ENCODE measurements at places on chromosomes 12 and 14.
A peak's percentile ranks its signal among the peaks of the same experiment; 100 is the strongest.

- DNase-seq: no peak
Measured at GRCh38 chr12:53739214-53740129, 12.2 kb upstream of the CALCOCO1 start.

- DNase-seq: no peak
Measured at GRCh38 chr14:90096566-90096965, 34.8 kb downstream of the KCNK13 start.

DNA sequence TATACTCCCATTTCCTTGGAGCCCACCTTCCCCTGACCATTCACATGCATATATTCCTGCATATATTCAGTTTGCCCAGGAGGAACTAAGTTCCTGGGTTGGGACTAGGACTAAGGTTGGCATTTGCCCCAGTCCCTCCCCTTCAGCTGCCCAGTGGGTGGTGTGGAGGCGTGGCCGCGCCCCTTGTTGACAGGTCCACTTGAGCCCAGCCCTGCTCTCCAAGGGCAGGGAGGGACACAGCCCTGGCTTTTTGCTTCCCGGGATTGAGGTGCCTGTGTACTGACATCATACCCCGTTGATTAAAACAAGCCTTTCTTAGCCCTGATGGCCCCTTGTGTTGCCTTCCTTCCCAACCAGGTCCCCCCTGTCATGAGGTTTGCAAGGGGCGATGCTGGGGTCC is 7.3 kb downstream of the ERBB3 start:
- DNase-seq: no peak

DNA sequence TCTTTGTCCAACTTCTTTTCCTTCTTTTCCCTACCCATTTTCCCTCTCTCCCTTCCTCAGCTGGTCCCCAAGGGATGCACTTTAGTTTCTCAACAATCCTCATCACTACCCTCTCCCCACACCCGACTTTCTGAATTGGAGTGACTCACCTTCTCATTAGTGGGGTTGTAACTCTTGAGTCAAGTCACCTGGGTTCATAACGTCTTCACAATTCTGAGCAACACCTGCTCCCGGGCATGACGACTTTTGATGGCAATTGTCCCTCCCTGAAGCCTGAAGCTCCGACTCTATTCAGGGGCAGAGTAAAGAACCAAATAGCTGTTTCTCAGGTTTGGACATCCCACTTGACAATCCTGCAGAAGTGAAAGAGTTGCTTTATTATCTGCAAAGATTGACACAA is 82.7 kb upstream of the OTX2 start:
- DNase-seq: no peak

- no peak for DNase-seq
Measured at GRCh38 chr12:119659289-119659897, 8.5 kb upstream of the PRKAB1 start.

- no peak for DNase-seq
Measured at GRCh38 chr12:122840580-122841513, 5.6 kb downstream of the HIP1R start.

DNA sequence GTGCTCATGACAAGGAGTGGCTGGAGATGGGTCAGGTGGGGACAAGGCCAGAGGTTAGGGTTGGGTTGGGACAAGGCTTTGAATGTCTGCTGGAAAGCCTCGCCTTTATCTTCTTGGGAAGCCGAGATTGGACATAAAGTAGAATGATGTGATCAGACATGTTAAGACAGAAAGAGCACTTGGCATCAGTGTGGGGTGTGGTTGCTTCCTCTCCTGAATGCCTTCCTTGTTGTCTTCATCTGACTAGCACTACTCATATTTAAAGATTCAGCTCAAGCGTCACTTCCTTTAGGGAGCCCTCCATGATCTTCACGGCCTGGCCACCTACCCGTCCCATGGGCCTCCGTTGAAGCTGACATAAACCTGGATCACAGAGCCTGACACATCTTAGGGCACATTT is 14.8 kb upstream of the C12orf75 start:
- no peak for DNase-seq

DNA sequence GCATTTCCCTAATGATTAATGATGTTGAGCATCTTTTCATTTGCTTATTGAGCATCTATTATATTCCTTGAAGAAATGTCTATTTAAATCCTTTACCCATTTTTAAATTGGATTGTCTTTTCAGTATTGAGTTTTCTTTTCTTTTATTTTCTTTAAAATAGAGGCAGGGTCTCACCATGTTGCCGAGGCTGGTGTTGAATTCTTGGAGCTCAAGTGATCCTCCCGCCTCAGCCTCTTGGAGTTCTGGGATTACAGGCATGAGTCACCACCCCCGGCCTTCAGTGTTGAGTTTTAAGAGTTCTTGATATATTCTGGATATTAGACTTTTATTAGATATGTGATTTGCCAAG is 73.3 kb upstream of the HECTD1 start:
- DNase-seq: no peak

DNA sequence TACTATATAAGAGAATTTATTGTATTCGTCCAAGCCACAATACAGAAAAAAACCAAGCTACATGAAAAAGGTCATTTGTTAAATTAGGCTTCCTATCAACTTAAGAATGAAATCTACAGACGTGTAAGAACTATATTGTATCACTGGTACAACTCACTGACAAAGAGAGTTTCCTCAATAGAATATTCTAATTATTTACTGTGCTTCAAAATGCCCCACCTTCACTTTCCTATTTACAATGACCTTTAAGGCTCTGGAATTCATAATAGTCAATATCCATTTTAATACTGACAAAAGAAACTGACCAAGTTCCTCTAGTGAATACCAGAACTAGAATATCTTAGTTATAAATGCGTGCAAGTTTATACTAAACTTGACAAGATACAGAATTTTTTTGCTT is 55.9 kb downstream of the C2CD5 start:
- DNase-seq: no peak

GRCh38 chr12:9727813-9728212 is 5.1 kb downstream of the CLECL1 start:
- no peak for DNase-seq

GRCh38 chr12:115943630-115944391 is 333.7 kb downstream of the MED13L start:
- no peak for DNase-seq

GRCh38 chr14:58979325-58979724 is 209.1 kb upstream of the DAAM1 start:
- no peak for DNase-seq

GRCh38 chr14:87387806-87388205 is 605.2 kb downstream of the GALC start:
- no peak for DNase-seq

GRCh38 chr12:9668161-9669018 is 1.1 kb upstream of the CLEC2D start:
- DNase-seq: no peak

GRCh38 chr14:57291692-57292647 is 23.2 kb downstream of the AP5M1 start:
- DNase-seq: no peak

GRCh38 chr12:109879351-109880042 is 844 bp downstream of the GLTP start:
- no peak for DNase-seq

DNA sequence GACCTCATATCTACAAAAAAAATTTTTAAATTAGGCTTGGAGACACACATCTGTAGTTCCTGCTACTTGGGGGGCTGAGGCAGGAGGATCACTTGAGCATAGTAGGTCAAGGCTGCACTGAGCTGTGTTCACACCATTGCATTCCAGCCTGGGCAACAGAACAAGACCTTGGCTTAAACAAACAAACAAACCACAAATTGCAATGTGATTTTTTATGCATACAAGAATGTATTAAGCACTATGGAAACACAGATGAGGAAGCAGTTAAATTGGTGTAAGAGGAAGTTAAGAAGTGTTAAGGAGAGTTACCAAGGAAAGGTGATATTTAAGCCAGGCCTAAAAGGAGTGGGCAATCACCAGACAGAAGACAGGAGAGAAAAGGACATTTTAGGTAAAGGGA is 83.6 kb upstream of the HECTD1 start:
- DNase-seq: no peak

- DNase-seq: no peak
Measured at GRCh38 chr12:85468356-85469157, 188.5 kb downstream of the ALX1 start.

GRCh38 chr12:94103986-94104385 is 44.4 kb upstream of the PLXNC1 start:
- no peak for DNase-seq

- no peak for DNase-seq
Measured at GRCh38 chr12:24821691-24822090, 127.2 kb downstream of the BCAT1 start.

- DNase-seq: no peak
Measured at GRCh38 chr12:104656383-104656782, 199.6 kb downstream of the CHST11 start.

DNA sequence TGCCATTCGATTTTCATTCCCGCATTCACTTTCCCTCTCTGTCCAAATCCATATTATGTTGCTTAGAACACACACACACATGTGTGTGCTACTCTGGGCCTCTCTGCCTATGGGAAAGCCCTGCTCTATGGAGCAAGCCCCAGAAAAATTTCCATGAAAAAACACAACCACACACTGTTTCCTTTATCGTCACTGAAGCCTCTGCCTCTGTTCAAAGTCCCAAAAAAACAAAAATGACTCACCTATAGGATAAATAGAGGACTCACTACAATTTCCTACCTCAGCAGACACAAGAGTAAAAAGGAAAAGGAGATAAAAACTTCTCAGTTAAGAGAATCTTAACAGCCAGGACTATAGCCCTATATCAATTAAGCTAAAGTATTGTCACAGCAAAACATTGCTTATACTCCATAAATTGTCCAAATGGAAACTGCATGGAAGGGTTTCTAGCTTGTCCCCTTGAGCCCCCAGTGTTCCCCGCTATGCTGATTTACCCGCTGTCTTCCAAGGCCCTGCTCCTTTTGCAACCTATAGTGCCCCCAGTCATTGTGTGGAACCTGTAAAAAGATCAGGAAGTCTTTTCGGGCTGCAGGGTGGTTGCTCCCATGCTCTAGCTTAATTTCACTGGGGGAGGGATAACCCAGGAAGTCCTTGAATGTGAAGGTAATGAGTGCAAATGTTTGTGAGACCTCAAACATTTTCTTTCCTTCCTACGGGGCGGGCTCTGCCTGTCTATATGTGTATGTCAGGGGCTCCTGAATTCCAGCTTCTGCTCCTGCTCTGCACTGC is 11.1 kb upstream of the PIP4K2C start:
- no peak for DNase-seq

DNA sequence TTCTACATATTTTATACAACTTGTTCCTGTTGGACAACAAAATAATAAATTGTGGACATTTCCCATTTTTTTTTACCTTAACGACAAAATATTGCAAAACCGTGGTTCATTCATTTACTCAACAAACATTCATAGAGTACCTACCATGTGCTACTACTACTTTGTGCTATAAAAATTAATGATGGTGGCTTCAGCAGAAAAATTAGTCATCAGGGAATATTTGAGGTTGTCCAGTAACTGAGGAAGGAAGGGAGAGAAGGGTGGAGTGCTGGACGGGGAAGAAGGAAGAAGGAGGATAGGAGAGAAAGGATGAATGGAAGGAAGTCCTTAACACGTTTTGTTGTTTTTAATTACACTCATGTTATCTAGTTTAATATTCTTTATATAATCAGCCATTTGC is 53.7 kb downstream of the PPFIBP1 start:
- no peak for DNase-seq

DNA sequence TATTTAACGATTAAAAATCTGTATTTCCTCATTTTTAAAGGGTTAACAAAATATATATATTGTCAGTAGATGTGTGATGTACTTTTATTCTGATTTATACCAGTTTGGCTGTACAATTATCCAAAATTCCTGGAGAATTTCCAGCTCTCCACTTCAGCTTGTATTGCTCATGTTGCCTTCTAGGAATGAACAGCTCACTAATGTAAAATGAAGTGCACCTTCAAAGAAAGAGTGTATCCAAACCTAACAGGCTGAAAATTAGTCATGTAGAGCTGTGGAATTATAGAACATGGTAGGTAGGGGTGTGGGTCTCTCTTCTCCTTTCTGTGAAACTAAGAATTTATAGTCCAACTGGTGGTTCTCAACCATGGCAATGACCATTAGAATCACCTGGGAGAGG is 362.0 kb downstream of the ETNK1 start:
- no peak for DNase-seq

DNA sequence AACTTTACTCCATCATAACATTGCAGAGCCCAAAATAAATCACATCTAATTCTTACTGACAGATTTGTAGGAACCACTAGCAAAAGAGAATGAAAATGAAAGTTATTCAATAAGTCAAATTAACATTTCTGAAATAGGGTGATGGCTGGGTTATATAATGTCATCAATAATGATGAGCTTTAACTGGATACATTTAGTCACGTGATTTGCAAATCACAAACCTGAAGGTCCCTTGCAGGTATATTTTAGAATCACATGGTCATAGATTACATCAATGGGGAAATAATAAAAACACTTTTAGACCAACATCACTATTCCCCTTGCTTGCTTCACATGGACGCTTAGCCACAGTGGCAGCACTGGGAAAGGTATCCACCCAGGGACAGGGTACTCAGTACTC is 86.7 kb downstream of the PRIMA1 start:
- no peak for DNase-seq

DNA sequence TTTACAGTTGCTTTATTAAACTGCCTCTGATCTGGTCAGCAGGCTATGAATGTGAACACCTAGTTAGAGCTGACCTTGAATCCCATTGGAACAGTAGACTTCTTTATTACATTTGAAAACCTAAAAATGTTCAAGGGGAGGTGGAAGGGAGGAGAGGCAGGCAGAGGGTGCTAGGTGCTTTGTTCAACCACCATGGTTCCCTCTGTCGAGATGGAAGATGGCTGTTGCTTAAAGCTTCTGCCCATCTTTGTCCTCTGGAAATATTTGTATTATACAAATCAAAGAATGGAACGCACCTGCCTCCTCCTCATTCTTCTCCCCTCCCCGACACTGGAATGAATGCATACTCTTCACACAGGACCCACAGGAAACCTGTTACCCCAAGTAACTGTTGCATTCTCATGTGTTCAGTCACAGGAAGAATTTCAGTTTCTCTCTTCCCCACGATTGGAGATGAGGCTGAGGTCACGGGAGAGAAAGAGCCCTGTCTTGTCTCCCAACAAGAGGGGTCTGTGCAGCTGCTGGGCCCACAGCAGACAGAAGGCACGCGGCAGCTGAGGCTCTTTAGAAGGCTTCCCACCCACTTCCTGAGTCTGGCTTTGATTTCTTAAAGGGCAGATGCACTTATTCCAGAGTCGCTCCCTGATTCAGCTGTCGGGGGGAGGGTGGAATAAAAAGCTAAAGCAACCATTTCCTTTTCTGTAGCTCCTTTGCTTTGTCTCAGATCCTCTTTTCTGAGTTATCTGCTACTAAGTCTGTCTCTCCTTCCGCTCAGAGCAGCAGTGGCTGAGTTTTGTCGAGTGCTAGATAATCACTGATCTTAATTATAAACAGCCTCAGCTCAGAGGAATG is 217.9 kb upstream of the BTG1 start:
- DNase-seq: peak; percentile 20

- DNase-seq: no peak
Measured at GRCh38 chr14:58825606-58826005, 187.8 kb downstream of the DACT1 start.

DNA sequence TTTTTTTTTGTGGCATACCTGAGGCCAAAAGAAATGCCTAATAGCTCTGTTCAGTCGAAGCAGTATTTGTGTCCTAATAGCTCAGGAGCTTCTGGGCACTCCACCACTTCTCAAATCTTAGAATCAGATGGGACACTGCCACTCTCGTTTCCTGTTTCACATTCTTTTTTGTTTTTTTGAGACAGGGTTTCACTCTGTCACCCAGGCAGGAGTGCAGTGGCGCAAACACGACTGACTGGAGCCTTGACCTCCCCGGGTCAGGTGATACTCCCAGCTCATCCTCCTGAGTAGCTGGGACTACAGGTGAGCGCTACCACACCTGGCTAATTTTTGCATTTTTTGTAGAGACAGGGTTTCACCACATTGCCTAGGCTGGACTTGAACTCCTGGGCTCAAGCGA is 52.7 kb downstream of the SPPL3 start:
- no peak for DNase-seq

Measured in activated naive CD4-positive, alpha-beta T cell (primary cell).